ENCODE measurements at places on chromosomes 12 and 14.

- DNase-seq: no peak
Measured at GRCh38 chr12:52229836-52230343, 3.2 kb upstream of the KRT7 start.

DNA sequence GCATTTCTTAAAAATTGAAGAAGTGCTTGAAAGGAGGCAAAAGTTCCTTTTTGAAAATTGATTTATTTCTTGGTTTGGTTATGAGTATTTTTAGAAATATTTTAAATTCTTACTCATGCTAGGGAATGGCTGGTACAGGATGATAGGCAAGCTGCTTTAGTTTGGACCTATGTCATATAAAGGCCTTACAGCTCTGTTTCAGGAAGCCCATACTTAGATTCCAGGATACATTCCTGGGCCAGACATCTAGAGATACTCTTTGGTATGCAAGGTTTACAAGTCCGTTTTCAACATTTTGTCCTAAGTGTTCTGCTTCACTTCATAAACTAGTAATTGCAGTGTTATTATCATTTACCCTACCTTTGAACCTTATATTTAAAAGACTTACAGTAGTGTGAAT is 186.8 kb downstream of the FUT8 start:
- DNase-seq: no peak

DNA sequence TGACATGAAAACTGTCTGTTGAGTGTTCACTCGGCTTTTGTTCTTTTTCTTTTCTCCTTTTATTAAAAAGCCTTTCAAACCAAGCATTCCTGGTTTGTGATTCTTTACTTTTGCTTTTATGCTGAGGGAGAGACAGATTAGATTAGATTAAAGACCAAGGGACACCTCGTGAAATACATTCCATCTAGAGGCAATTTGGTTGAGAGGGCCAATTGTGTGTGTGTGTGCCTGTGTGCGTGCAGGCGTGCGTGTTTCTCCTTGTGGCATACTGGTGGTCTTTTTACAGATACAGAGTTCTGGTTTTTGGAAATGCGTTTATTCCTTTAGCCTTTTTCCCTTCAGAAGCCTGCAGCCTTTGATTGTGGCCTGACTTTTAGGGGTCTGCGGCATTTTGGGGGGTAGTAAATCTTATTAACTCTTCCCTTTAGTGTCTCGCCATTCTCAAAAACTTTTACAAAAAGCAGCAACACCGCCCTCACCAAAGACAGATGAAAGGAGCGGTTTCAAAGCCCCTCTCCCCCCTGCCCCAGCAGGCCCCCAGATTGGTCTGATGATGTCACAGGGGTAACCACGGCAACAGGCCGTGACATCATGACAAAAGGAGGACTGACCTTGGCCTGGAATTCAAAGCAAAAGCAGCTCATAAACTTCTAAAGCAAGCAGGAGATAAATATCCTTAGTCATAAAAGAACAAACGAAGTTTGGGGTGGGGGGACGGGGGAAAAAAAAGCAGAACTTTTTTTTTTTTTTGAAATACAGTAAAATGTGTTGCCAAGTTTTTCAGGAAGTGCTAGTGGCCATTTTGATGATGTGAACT is 84.1 kb upstream of the TBX3 start:
- no peak for DNase-seq

DNA sequence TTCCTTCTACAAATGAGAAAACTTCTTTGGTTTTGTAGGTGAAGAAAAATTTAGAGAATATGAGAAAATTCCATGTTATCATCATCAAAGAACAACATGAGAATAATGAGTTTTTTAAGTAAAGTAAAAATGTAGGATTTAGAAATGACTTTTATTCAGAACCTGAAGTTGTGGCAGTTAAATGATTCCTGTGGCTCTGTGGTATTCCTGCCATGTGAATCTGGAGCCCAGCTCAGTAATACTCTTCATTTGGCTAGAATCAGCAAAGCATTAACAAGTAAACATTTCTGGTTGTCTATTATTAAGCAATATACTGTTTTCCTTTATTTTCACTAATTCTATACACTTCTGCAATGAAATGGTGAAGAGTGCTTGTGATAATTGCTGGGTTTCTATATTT is 95.6 kb upstream of the E2F7 start:
- DNase-seq: no peak

DNA sequence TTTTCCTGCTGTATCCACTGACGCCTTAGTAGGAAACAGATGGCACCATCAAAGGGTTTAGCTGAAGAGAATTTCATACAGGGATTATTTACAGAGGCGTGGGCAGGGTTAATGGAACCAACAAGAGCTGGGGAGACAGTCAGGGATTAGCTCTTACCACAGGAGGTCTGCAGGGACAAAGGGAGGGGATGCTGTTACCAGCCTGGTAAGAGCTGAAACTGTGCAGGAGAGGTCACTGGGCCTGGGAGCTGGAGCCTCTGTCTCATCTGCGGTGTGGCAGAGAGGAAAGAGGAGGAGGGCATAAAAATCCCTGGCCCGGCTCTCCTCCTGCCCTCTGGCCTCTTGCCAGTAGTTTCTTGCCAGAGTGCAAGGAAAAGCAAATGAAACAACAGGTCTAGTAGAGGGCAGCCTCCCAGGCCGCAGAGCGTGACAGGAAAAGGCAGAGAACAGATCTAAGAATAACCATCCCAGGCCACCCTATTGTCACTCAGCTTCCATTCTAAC is 18.9 kb upstream of the POC1B start:
- DNase-seq: no peak

- no peak for DNase-seq
Measured at GRCh38 chr12:53499266-53500141, at the start of gene MAP3K12. MAP3K12 (minus strand) TSS chr12:53499458; CDS start chr12:53487391, 12,067 bp downstream.

- DNase-seq: no peak
Measured at GRCh38 chr14:37195327-37195726, 2.4 kb upstream of the MIPOL1 start.

DNA sequence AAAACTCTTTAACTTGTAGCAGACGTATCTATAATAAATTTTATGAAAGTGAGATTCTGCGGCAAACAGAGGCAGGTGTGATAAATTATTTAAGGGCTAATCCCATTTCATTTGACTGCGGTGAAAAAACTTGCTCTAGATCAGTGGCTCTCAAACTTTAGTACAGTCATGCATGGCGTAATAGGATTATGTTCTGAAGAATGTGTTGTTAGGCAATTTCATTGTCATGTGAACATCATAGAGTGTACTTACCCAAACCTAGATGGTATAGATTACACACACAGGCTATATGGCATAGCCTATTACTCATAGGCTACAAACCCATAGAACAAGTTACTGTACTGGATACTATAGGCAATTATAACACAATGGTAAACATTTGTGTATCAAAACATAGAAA is 83.7 kb downstream of the HEATR5A start:
- no peak for DNase-seq

Data from stimulated activated CD4-positive, alpha-beta T cell treated with anti-CD3 and anti-CD28 coated beads, TNF-alpha, amount 100 ng/mL, for 1 hour (primary cell).